ENCODE measurements at places on chromosomes 7 and 10. TPM values are rescaled to one million over a fixed set of nuclear protein-coding genes. Genes with fewer than 3 reads are reported as not detected.
A peak's percentile ranks its signal among the peaks of the same experiment; 100 is the strongest.

DNA sequence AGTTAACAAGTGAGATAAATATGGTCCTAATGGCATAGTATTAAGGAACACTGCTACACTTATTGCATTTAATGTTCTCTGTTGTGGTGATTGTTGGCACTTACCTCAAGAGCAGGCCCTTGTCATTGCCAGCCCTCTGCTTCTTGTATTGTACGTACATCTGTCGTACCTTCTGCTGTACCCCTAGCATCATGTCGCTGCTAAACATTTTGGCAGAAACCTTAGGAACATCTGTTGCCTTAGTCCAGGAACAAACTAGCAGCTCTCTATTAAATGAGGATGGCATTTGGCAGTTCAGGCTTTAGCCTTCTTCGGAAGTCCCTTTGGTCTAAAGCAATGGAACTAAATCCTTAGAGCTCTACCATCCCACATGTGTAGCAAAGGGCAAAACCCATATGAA, 47.6 kb downstream of the PRKG1 start:
- DNase-seq, result no peak
- no peaks in the 10 kb centered on the region for H3K36me3 ChIP-seq
- H3K27me3 ChIP-seq, result no peaks in the 10 kb centered on the region
- no peaks in the 10 kb centered on the region for H3K4me1 ChIP-seq

DNA sequence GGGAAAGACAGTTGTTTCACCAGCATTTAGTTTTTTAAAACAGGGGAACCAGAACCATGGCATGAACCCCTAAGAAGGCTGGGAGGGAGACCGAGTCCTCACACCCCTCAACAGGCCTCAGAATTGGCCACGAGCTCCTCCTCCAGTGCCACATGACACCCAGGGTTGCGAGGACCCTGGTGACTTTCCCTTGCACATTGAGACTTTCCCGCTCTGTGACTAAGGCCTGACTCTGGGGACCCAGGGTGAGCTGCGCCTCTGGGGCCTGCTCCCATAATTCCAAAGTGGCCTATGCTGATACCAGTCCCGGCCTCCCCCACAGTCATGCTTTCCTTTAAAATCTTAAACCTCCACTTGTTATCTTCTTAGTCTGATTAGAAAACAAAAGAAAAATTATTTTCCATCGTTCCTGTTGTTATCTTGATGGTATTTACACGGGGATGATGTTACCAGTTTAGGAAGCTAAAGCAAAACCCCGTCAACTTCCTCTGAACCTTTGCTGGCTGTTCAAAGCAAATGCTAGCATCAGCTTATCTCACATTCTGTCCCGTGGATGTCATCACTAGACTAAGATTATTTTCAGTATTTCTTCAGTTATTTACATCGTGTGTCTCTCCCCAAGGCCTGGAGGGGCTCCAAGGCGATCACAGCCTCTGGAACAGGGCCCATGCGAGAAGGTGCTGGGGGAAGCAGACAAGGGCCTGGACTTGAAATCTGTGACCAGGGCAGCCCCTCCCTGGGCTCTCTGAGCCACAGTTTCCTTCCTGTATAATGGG, 42.1 kb downstream of the FAM53B start:
- no peak for DNase-seq
- peaks cover 4% of the 10 kb centered on the region for H3K36me3 ChIP-seq
- peak overlapping the region; percentile 52 for H3K27ac ChIP-seq
- peaks cover 99% of the 10 kb centered on the region for H3K4me1 ChIP-seq
- no peaks in the 10 kb centered on the region for H3K27me3 ChIP-seq

DNA sequence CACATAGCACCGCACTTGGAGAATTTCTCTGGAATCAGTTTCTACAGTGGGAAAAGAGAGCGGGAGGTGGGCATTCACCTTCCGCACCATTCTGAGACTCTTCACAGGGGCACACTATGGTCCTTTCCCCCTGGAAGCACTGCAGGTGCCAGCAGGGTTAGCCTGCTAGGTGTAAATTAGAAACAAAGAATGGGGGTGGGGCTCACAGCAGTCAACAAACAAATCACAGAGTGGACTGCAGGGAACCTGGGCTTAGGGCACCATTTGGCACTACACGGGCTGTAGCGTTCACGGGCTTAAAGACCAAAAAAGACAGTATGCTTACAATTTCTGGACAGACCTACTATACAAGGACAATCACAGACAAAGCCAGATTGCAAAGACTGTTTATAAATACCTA, 8.0 kb upstream of the PKD1L1 start:
- H3K27ac ChIP-seq, result no peak overlapping the region
- H3K27me3 ChIP-seq, result no peaks in the 10 kb centered on the region
- peaks cover 17% of the 10 kb centered on the region for H3K36me3 ChIP-seq
- H3K4me3 ChIP-seq, result no peak overlapping the region
- DNase-seq, result no peak

DNA sequence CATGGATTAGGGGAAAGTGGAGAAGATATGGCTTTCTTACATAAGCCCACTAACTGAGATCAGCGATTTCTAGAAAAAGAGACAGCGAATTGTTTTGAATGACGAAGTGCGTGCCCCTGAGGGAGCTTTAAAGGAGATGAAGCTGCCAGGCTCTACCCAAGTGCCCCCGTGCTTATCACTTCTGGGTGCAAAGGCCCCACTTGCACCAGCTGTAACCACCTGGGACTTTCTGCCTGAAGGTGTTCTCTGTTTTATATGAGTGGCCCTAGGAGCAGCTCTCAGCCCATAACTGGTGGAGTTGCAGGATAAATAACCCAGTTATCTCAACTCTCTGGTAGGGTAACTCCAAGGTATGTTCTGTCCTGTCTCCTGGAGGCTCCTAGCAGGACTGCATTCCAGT, 20.4 kb upstream of the CARD11 start:
- H3K4me3 ChIP-seq, result no peak overlapping the region
- no peak overlapping the region for H3K27ac ChIP-seq
- H3K4me1 ChIP-seq, result peaks cover 66% of the 10 kb centered on the region
- H3K36me3 ChIP-seq, result no peaks in the 10 kb centered on the region
- no peaks in the 10 kb centered on the region for H3K27me3 ChIP-seq

DNA sequence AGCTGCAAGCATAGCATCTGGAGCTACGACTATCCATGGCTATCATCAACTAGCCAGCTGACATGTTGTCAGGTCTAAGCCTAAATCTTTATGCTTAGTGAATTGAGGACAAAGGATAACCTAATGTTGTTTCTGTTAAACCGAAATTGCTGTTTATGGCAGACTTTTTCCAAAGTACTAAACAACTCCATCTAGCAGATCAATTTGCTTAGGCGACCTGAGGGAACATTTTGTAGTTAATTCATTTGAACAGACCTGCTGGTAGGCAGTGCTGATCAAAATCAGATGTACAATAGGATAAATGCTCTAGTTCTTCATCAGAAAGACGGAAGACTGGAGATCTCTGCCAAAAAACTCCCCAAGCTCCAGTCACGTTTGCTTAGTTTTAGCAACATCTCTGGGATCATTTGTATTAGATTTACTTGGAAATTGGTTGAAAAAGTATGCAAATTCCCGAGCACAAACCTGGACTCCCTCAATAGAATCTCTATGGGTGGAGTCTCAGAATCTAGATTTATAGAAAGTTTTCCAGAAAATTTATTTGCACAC, 301.6 kb upstream of the NRP1 start:
- H3K27ac ChIP-seq, result no peak overlapping the region
- no peaks in the 10 kb centered on the region for H3K27me3 ChIP-seq
- H3K4me1 ChIP-seq, result no peaks in the 10 kb centered on the region
- no peak for DNase-seq
- no peaks in the 10 kb centered on the region for H3K36me3 ChIP-seq

- no peaks in the 10 kb centered on the region for H3K27me3 ChIP-seq
- H3K27ac ChIP-seq, result no peak overlapping the region
- H3K4me3 ChIP-seq, result no peak overlapping the region
Observed at GRCh38 chr7:112283382-112283910, 77.0 kb downstream of the ZNF277 start.

DNA sequence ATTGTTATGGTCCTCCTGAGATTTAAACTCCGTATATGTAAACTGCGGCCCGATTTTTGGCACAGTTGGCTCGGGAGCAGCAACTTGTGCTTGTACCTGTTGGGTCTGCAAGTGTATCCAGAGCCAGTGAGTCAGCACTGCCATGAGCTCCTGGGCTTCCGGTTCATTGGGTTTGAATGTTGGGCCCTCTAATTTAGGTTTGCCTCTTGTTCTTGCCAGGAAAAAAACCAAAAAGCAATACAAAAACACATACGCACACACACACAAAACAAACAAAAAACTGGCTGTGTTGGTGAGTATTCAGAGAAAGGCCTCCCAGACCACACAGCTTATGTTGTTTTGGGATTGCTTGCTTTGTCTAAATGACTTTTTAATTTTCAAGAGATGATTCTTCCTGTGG, 26.3 kb downstream of the SND1 start:
- H3K27ac ChIP-seq, result no peak overlapping the region
- DNase-seq, result no peak
- H3K27me3 ChIP-seq, result no peaks in the 10 kb centered on the region
- H3K4me1 ChIP-seq, result no peaks in the 10 kb centered on the region
- H3K4me3 ChIP-seq, result no peak overlapping the region

Gene ZNF365
- 2.7 TPM for polyA plus RNA-seq
